ENCODE measurements at places on chromosomes 4 and X.

DNA sequence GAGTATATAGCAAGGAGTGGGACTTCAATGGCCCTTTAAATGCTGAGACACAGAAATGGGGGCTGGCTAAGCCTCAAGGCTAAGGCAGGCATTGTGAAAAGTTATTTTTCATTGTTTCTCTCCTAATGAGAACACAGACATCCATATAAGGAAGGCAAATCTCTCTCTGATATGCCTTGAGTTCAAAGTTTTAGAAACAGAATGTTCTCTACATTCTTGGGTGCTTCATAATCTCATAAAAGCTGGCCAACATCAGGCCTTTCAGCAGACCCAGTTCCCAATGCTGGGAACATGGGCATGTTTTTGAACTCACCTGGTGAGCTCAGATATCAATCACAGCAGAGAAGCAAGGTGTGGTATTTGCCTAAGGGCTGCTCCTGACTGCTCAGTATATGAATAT is 19.4 kb upstream of the RAB40A start:
- DNase-seq, result no peak

GRCh38 chr4:53494851-53495250 is 96.4 kb downstream of the LNX1 start:
- DNase-seq, result no peak

- no peak for DNase-seq
Measured at GRCh38 chr4:153273751-153274150, 69.5 kb downstream of the TRIM2 start.

GRCh38 chrX:21744721-21745120 is 13.2 kb downstream of the SMPX start:
- no peak for DNase-seq

GRCh38 chr4:138875891-138876608 is 139.5 kb upstream of the NOCT start:
- no peak for DNase-seq

DNA sequence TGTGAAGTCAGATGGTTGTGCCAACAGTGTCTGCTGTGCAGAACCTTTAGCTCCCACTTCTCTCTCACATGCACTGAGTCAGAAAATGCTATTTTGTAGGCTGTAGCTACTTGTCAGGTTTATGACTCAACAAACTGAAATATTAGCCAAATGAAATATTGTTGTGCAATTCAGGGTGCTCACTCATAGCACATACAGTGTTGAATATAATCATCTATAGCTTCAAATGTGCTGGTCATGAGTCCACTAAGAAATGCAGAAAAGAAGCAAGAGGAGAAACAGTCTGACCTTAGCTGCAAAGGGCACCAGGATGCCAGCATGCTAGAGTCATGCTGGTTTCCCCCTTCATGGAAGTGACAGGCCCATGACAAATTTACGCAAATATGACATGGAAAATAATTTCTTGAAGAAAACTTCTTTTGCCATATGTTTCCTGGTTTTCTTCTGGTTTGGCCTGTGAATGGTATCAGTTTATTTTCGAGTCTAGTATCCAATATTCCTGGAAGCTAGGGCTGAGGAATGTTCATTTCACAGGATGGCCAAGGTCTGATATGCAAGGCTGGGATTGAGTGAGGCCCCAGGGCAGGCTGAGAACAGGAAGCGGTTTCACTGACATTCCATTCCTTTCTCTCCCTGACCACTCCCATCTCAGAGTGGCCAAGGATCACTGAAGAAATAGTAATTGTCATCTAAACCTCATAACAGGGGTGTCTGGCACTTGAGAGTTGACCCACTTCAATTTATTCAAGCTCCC is 10.3 kb upstream of the CXCL2 start:
- DNase-seq, result no peak

DNA sequence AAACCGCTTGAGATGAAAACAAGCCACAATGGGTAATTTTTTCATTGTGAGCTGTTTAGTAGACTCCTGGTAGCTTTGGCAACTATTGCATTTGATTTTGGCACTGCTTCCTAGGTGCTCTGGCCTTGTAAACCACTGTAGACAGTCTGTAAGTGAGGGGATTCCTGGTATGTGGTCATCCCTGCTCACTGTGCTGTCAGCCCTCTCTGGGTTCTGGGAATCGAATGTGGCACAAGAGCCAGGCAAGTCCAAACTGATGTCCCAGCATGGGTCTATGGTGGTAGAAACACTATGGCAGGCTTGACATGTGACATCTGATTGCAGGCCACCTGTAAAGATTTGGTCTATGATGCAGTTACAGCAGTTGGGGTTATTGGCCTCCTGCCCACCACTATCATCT is 2.5 kb downstream of the USP51 start:
- DNase-seq, result no peak

GRCh38 chrX:57156397-57157049 is 19.3 kb upstream of the SPIN2A start:
- DNase-seq, result no peak

- DNase-seq, result no peak
Measured at GRCh38 chrX:150449313-150449712, 86.2 kb downstream of the MAMLD1 start.

GRCh38 chr4:170325599-170325998 is 235.8 kb upstream of the AADAT start:
- DNase-seq, result no peak

DNA sequence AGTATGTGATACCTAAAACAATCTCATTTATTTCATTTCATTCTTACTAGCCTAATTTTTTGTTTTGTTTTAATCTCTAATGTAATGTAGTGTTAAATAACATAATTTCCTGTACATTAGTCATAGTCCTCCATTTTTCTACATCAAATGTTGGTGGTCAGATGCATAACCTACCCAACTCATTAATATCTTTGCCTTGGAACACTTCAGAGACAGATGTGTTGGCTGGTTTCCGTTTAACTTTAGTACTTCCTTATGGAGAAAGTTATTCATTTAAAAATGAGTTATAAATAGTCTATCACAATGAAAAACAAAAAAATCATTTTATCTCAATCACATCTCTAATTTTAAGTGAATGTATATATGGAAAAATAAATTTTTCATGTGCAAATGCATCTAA is 190.2 kb downstream of the ANTXR2 start:
- DNase-seq, result no peak

GRCh38 chr4:20331642-20332041 is 79.9 kb downstream of the SLIT2 start:
- DNase-seq, result no peak

GRCh38 chr4:53128706-53129357 is 237.0 kb downstream of the SCFD2 start:
- DNase-seq, result no peak

- no peak for DNase-seq
Measured at GRCh38 chrX:3548765-3549391, 164.6 kb downstream of the PRKX start.

- no peak for DNase-seq
Measured at GRCh38 chr4:123421937-123422781, 25.6 kb downstream of the SPRY1 start.

GRCh38 chrX:46965125-46965758 is 53.0 kb downstream of the JADE3 start:
- DNase-seq, result no peak

DNA sequence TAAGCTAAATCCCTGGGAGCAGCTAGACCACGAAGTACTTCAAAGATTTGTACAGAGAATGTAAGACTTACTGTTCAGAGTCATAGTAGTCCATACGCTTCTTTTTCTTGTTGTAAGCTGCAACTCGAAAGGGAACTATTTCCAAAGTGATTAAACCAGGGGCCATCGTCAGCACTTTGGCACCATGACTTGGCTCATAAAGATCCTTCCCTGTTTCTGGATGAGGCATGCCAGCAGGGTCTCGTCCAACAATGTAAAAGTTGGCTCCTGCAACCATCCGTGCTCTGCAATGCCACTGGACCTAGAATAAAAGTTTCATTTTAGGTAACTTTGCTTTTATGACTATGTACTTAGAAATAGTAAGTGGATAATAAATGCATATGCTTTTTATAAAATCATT is 88.5 kb downstream of the PAPSS1 start:
- DNase-seq, result no peak

- DNase-seq, result no peak
Measured at GRCh38 chr4:83389756-83390505, 55.3 kb upstream of the HPSE start.

GRCh38 chr4:88731381-88731780 is 33.8 kb upstream of the NAP1L5 start:
- no peak for DNase-seq

DNA sequence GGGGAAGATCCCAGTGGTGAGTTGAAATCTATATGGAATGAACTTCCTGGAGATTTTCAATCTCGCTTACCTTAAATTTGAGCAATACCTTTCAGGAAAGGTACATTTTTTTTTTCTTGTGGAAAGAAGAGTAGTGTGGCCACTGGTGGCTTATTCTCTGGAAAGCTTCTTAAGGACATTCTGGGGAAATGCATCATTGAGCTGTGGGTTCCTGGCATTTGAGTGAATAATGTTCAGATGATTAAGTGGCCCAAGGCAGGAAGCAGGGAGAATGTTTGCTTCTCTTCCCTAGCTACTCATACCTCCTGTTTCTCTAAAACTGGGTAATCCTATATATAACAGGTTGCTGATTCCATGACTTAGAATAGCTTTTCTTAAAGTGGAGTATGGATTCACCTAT is 31.8 kb downstream of the STAG2 start:
- DNase-seq, result no peak

DNA sequence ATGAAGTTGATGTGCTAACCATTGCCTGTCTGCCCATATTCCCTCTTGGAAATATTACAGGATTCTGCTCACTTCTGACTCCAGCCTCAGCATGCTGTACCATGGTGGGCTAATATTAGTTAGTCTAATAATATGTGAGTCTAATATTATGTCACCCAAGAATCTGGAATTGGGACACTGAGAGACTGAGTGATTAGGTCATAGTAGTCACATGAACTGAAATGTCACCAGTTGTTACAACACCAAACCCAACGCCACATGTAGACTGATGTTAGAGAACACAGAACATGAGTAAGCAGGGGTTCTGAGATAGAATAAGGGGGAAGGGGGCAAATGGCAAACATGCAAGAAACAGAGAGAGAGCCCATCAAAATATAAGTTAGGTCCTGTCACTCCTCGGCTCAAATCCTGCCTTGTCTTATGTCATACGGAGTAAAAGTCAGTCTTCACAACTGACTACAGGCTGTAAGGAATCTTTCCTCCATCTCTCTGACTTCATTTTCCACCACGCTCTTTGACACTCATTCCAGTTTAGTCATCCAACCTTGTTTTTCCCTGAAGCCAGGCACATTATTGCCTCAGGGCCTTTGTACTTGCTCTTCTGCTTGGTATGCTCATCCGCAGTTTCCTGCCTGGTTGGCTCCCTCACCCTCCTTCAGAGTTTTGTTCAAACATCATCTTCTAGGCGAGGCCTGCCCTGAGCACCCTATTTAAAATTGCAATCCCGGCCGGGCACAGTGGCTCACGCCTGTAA is 9.6 kb upstream of the SLAIN2 start:
- no peak for DNase-seq

GRCh38 chr4:55887594-55887993 is 34.1 kb downstream of the EXOC1 start:
- no peak for DNase-seq

DNA sequence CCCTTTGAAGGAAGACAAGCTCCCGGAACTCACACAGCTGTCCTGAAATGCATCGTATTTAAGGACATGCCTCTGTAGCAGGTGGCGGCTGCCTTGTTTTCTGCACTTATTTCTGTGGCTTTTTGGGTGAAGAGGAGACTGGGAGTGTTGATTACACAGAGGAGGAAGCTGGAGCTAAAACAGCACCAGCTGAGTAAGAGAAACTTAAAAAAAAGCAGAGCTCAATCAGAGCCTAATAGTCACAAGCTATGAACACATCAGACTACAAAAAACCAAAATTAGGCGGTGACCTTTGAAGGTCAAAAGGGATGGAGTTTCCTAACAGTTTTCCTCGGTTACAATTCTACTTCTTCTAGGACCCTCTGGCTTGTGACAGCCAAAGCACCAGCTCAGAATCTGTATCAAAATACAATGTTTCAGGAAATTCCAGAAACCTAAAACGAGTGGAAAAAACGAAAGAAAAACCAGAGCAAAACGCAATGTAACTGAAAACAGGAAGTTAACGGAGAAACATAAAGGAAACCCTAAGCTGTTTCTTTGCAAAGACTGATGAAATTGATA is 13.5 kb downstream of the PRKX start:
- no peak for DNase-seq

GRCh38 chr4:168309781-168310180 is 8.8 kb downstream of the DDX60 start:
- no peak for DNase-seq

DNA sequence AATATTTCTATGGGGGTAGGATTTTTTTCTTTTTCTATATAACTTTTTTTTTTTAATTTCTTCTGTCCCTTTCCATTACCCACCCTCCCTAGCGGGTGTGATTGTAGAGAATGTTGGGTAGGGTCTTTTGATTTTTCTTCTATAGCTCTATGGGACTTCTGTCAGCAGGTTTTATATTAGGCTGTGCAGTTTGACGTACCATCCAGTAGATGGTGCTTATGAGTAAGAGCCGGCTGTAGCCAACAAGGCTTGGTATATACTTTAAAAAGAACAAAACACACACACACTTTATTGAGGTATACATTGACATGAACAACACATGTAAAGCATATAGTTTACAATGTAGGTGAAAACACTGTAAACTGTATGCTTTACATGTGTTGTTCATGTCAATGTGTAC is 247.9 kb upstream of the POF1B start:
- DNase-seq, result no peak

DNA sequence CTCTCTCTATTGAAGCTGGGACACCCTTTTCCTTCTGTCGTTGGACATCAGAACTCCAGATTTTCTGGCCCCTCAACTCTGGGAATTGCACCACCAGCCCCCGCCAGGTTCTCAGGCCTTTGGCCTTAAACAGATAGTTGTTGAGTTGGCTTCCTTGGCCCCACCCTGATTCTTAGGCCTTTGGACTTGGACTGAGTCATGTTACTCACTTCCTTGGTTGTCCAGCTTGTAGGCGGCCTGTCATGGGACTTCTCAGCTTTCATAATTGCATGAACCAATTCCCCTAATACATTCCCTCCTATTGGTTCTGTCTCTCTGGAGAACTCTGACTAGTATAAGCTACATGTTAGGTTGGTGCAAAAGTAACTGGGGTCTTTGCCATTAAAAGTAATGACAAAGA is 195.7 kb downstream of the GPAT3 start:
- DNase-seq, result no peak

DNA sequence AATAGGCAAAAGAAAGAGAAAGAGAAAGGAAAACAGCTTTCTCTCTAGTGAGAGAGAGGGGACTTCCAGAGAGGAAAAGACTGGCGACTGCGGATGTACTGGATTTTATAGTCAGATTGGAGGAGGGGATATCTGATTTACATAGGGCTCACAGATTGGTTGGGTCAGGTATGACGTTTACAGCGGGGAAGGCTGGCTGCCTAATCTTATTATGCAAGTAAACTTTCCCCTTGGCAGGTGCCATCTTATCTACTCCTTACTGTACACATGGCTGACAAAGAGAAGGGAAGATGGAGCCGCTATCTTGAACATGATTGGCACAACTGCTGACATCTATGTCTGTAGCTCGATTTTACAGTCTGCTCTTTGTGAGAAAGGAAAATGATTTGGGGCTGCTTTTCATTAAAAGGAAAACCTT is 25.4 kb downstream of the RBPJ start:
- DNase-seq, result no peak
